Psoas muscle (tissue), 8 donors: ENCODE measurements at places on chromosomes 11 and 22. TPM values are rescaled to one million over a fixed set of nuclear protein-coding genes. Genes with fewer than 3 reads are reported as not detected.

CD81 gene
- total RNA-seq = 136 TPM

APOL6 gene
- 1.8 TPM for total RNA-seq

PIH1D2 gene
- total RNA-seq = 0.84 TPM

TRIM34 gene
- 0.48 TPM for total RNA-seq

MS4A12 gene
- not detected for total RNA-seq
